ENCODE measurements at places on chromosomes 3 and 15. TPM values are rescaled to one million over a fixed set of nuclear protein-coding genes. Genes with fewer than 3 reads are reported as not detected.

GRCh38 chr3:32302601-32303398 is 64.3 kb downstream of the CMTM8 start:
- no peak for DNase-seq

GRCh38 chr3:139131951-139132350 is 87.3 kb upstream of the PRR23C start:
- DNase-seq, result no peak

- DNase-seq, result no peak
Measured at GRCh38 chr3:151813799-151814198, at the start of gene AADAC. Gene AADAC (plus strand): TSS chr3:151814116. CDS start chr3:151814163, 47 bp downstream.

DNA sequence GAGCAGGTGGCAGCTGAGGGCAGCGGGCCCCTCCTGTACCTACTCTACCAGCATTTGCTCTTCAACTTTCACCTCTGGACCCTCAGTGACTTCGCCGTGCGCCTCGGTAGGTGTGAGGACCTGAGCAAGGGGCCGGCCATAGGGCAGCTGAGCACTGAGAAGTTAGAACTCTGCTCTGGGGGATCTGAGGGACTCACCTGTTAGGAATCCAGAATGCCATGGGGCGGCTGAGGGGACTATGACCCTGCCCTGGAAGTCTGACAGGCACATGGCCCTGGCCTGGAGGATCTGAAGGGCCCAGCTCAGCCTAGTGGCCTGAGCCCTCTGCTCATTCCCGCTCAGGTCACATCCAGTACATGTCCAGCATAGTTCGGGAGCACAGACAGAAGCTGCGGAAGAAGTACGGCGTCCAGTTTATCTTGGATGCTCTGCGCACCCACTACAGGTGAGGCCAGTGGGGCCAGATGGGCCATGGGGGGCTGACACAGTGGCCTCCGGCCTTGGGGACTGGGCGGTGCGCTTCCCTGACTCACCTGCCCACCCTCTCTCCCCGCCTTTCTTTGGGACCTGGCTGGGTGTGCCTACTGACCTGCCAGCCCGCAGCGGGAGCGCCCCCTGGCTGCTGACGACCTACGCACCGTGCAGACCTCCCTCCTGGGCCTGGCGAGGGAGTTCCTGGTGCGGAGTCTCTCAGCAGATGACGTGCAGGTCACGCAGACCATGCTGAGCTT is 18.8 kb downstream of the NBEAL2 start:
- peak; percentile 76 for DNase-seq

DNA sequence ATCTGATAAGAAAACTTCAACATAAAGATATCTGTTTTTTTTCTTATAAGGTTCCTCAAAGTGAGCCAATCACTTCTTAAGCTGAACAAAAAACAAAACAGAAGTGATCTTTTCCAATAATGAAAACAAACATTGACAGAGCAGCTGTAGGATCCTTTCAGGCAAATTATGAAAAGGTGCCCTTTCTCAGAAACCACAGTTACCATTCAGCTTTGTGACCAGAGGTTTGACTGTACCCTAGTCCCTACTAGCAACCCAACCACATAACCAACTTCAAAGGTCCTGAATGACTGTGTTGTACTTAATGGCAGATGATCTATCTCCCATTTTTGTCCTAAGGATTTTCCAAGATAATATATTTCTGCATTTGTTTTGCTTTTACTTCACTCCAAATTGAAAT is 39.4 kb upstream of the CCR2 start:
- no peak for DNase-seq

DNA sequence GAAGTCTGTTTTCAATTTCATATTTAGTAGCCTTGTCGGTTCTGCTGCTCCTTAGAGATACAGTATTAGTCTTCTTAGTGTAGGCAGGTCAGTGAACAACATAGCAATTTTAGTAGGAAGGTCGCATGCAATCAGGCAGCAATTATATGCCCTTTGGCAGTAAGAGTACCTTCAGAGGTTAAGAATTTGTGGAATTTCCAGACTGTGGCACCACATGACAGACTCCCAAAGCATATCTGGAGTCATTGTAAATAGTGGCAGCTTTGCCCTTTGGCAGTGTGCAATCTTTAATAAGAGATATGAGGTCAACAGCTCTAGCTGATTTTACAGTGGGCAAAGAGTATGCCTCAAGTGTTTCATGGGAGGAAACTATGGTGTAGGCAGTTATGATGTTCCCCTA is 1532.5 kb upstream of the CADM2 start:
- no peak for DNase-seq

- DNase-seq, result no peak
Measured at GRCh38 chr15:47972738-47973137, 148.1 kb upstream of the SLC24A5 start.

DNA sequence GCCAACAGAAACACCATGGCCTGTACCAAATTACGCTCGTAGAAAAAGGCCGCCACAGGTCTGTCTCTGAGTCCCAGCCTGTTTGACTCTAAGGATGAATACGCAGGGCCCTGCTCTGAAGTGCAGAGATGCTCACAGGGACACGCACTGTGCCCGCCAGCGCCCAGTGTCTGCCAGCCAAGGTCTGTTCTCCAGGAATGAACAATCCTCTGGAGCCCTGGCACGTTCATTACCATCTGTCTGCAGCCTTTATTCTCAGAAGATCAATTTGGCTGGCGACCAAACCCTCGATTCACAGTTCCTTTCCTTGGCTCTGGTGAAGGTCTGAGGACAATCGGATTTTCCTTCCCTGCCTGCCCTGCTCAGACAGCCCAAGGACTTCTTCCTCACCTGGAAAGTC is 66.3 kb downstream of the NIPA2 start:
- no peak for DNase-seq

- DNase-seq, result no peak
Measured at GRCh38 chr15:67774626-67775025, 50.7 kb upstream of the SKOR1 start.

- DNase-seq, result no peak
Measured at GRCh38 chr3:101026244-101026643, 33.0 kb upstream of the ABI3BP start.

- no peak for DNase-seq
Measured at GRCh38 chr3:194907811-194908210, 222.1 kb downstream of the FAM43A start.

- no peak for DNase-seq
Measured at GRCh38 chr3:190249414-190249813, 72.8 kb downstream of the CLDN1 start.

DNA sequence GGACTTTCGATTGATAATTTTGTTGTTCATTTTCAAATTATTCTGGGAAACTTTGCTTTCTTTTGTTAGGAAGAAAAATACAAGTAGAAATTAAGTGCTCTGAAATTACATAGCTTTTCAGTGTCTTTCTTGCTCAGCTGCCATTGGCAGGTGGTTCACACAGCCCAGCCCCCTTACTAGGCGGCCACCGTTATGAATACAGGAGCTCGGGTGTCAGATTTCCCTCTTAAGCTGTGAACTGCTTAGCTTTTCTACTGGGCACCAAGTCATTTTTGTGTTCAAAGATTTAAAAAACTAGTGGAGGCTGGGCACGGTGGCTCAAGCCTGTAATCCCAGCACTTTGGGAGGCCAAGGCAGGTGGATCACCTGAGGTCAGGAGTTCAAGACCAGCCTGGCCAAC is 55.2 kb downstream of the HMG20A start:
- DNase-seq, result no peak

CD80 gene
- not detected for total RNA-seq

CCR3 gene
- total RNA-seq, result not detected

TMEM40 gene
- not detected for total RNA-seq

AHSG gene
- not detected for total RNA-seq

PRICKLE2 gene
- 13.0 TPM for total RNA-seq

NRG4 gene
- 0.15 TPM for total RNA-seq

KBTBD13 gene
- total RNA-seq, result not detected

Measured in Daoy (cell line).